ENCODE measurements at places on chromosomes 5 and 9. TPM values are rescaled to one million over a fixed set of nuclear protein-coding genes. Genes with fewer than 3 reads are reported as not detected.
A peak's percentile ranks its signal among the peaks of the same experiment; 100 is the strongest.

GRCh38 chr5:142926549-142926948 lies 156.4 kb downstream of the ARHGAP26 start:
- no peak for DNase-seq

DNA sequence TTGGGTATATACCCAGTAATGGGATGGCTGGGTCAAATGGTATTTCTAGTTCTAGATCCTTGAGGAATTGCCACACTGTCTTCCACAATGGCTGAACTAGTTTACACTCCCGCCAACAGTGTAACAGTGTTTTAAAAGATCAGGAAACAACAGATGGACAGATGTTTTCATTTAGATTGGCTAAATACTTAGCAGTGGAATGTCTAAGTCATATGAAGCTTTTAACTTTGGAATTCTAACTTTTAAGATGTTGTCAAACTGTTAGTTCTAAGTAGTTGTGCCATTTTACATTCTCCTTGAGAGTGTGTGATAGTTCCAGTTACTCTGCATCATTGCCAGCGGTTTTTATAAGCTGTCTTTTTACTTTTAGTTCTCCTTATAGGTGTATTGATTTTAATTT lies 688.8 kb downstream of the SEMA5A start:
- DNase-seq, result no peak

- no peak for DNase-seq
Observed at GRCh38 chr5:180817893-180818674, 15.5 kb upstream of the MGAT1 start.

DNA sequence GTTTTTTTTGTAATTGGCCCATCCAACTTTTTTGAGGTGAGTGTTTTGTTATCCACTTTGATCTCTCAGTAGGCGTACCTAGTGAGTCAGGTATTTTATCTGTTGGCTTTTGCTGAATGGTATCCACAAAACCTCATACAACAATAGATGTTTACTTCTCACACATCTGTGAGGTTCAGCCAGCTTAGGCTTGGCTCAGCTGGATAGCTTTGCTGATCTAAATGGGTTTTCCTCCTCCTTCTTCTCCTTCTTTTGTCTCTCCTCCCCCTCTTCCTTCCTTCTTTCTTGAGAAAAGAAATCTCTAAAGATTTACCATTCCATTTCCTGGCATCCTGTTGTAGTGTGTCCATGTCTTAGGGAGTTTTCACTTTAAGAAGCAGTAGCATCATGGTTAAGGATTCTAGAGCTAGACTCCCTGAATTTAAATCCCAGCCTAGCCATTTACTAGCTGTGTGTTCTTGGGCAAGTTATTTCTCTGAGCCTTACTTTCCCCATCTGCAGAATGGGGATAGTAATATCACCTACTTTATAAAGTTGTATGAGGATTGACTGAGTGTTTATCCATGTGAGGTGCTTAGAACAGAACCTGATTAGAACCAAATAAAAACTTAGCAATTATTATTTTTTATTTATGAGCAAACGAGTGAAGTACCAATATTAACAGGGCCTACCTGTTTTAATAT lies 126.3 kb downstream of the ARHGAP26 start:
- no peak for DNase-seq

DNA sequence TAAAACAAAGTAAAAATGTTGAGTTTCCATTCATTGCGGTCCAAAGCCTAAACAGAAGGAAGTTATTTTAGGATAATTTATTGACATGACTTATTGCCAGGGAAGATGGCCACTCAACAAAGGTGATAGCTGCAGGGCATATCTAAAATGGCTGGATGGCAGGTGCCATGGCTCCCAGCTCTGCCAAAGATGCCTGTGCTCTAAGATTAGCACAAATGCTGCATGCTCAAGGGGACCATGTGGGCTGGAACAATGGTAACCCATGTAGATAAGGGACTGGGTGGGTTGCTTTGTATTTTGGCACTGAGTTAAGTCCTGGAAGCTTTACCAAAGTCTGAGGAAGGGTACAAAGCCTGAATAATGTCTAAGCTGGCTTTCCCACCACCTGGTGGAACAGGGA lies 95.5 kb upstream of the IFNK start:
- no peak for DNase-seq

GRCh38 chr9:116468369-116468768 lies 218.7 kb upstream of the TRIM32 start:
- DNase-seq, result no peak

DNA sequence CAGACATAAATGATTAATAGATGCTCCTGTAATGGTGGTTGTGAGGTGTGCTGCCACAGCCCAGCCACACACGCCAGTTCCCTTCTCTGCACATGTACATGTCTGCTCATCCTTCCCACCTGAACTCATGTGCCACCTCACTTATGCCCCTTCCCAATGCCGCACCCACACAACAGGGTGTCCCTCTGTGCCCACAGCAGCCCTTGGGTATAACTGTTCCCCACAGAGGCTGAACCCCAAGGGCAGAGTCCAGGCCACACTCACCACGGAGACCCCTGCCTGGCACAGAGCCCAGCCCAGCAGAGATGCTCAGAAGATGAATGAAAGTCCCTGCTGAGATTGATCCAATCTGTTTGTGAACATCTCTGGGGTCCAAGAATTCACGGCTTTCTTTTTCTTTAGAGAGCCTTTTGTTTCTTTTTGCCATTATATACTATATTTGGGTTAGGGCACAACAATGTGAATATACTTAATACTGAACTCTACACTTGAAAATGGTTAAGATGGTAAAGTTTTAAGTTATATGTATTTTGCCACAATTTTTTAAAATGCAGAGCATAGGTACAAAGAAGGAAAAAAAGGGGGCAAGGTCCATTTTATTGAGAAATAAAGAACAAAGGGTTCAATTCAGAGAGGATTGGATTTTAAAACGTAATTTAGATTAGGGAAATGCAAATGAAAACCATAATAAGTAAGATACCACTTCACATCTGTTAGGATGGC lies 29.6 kb downstream of the IRF1 start:
- no peak for DNase-seq

DNA sequence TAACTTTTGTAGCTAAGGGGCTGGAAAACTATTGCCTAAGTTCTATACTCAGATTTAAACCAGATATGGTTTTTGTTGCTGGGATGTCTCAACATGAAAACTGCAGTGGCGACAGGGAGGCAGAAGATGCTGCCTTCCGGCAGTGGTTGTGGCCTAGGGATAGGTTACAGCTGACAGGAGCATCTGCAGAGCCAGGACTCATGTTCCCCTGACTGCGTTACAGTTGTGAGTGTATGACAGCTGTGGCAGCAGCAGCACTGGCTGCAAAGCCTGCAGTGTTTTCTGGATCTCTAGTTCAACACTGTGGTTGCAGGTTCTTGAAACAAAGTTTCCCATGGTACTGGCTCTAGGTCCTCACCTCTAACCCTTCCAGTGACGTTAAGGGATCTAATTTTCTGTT lies 498.8 kb upstream of the CDH18 start:
- no peak for DNase-seq

GRCh38 chr5:177194268-177194667 lies 60.7 kb downstream of the NSD1 start:
- DNase-seq, result no peak

DNA sequence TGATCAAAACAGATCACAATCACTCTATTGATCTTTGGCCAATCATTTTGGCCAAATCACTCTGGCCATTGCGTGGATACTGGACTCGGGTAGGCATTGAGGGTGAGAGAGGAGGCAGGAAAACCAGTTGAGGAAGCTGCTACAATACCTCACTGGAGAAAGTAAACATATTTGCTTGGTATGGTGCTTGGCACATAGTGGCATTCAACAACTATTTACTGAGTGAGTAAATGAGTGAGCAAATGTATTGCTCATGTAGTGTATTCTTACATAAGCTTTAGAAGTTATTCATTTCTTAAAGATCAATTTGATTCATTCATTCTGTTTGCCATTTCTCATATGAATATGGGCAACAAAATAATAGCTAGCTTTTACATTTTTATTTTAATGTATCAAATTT lies 4.0 kb upstream of the DEPDC1B start:
- no peak for DNase-seq

DNA sequence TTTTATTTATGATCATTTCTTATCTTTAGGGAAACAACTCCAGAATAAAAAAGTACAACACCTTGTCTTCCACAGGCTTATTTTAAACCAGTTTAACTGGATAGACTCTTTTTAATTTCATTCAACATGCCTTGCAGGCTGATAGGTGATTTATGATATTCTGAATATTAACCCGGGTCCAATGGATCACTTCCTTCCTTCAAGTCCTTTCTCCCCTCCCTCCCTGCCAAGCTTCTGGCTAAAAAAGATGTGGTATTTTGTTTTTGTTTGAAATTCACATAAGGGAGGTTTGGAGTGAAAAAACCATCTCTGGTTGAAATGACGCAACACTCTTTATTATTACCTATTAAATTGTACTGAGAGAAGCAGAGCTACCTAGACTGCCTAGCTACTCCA lies 265.3 kb downstream of the MLLT3 start:
- DNase-seq, result no peak

DNA sequence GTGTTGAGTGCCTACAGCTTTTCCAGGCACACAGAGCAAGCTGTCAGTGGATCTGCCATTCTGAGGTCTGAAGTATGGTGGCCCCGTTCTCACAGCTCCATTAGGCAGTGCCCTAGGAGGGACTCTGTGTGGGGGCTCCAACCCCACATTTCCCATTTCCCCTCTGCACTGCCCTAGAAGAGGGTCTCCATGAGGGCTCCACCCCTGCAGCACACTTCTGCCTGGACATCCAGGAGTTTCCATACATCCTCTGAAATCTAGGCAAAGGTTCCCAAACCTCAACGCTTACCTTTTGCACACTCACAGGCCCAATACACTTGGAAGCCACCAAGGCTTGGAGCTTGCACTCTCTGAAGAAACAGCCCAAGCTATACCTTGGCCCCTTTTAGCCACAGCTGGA lies 131.3 kb downstream of the DEPDC1B start:
- no peak for DNase-seq

- no peak for DNase-seq
Observed at GRCh38 chr9:68750255-68750654, 45.2 kb downstream of the PIP5K1B start.

DNA sequence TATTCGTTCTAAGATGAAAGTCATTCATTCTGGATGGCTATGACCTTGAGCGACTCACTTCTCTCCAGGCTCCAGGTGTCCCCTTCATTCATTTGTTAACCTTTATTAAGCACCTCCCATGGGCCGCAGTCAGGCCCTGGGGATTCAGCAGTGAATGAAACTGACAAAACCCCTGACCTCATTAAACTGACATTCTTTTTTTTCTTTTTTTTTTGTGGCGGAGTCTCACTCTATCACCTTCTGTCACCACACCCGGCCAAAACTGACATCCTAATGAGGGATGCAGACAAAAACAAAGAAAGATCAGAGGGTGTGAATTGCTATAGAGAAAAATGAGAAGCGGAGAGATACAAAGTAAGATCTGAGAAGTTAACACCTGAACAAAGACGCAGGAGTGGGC lies 16.5 kb upstream of the ODF2 start:
- DNase-seq, result no peak

DNA sequence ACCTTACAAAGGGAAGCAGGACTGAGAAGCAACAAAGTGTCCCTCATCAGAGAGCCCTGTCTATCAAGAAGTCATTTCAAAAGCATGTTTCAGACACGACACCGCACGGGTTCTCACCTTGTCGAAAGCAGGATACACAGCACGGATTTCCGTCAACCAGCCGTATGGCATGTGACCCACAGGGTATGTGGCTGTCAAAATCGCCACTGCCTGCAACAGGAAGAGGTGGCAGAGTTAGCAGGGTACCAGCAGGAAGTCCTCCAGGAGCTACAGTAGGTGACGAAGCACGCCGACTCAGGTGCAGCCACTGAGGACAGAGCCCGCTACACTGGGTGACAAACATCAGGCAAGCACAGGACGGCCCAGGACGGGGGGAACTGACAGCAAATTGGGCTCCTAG lies 81.2 kb downstream of the OTULIN start:
- no peak for DNase-seq

GRCh38 chr5:53416144-53416738 lies 64.2 kb upstream of the FST start:
- no peak for DNase-seq

DNA sequence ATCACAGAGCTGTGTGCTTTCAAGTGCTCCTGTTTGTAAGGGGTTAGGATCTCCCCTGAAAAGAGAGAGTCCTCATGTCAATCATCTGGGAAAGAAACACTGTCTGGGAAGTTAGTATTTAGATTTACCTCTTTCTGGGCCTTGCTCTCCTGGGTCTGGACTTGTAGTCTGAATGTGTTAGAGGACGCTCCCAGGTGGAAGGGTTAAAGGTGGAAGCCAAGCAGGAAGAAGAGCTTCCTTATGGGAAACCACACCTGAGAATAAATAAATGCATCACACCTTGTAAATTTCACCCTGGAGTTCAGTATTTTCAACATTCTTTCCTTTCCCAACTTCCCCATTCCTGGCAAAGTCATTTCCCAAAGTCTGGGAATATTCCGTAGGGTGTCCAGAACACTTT lies 1.3 kb downstream of the PLGRKT start:
- DNase-seq, result no peak

DNA sequence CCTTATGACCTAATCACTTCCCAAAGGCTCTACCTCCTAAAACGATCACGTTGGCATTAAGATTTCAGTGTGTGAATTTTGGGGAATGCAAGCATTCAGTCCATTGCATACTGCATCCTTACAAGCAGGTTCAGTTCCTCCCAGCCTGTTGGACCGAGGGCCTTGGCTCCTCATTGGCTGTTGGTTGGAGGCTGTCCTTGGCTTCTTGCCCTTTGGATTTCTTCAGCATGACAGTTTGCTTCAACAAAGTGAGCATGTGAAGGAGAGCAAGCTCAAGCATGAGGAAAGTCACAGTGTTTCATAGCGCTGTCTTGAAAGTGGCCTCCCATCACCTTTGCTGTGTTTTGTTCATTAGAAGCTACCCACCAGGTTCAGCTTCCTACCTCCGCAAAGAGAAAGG lies 109.5 kb downstream of the GADD45G start:
- DNase-seq, result no peak

DNA sequence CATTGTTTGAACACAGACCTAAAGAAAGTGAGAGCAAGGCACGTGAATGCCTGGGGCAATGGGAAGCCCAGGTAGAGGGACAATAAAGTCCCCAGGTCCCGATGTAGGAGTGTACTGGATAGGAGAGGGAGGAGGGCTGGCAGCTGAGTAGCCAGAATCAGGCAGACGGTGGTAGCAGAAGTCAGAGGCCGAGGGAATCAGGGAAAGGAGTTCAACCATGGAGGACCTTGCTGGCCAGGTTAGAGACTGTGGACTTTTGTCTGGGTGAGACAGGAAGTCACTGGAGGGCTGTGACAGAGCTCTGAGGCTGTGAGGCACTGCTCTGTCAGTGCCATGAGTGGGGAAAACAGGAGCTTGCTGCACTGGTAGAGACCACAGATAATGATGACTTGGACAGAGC lies 248.2 kb downstream of the EFNA5 start:
- no peak for DNase-seq

- no peak for DNase-seq
Observed at GRCh38 chr5:168291964-168292785, 730 bp downstream of the WWC1 start.

GRCh38 chr9:135350003-135350315 lies 129.6 kb upstream of the PPP1R26 start:
- peak; percentile 20 for DNase-seq

Gene GAS1
- total RNA-seq, result 19.7 TPM

Gene GKAP1
- 25.3 TPM for total RNA-seq

Gene TRAPPC13
- 23.0 TPM for total RNA-seq

Gene CD14
- 31.0 TPM for total RNA-seq

Gene CD180
- 0.64 TPM for total RNA-seq

Gene ELOVL7
- total RNA-seq, result 0.40 TPM

Gene IL5
- total RNA-seq, result not detected

Gene MARCOL
- not detected for total RNA-seq

Gene EQTN
- not detected for total RNA-seq

Gene NR6A1
- 1.9 TPM for total RNA-seq

Gene TLE1
- total RNA-seq, result 10.2 TPM

Data from left ventricle myocardium superior (tissue), 1 donor.